Stimulated activated CD8-positive, alpha-beta memory T cell treated with anti-CD3 and anti-CD28 coated beads, Interleukin-4, amount 100 ng/mL, for 24 hours (primary cell): ENCODE measurements at places on chromosomes 2 and 18.

DNA sequence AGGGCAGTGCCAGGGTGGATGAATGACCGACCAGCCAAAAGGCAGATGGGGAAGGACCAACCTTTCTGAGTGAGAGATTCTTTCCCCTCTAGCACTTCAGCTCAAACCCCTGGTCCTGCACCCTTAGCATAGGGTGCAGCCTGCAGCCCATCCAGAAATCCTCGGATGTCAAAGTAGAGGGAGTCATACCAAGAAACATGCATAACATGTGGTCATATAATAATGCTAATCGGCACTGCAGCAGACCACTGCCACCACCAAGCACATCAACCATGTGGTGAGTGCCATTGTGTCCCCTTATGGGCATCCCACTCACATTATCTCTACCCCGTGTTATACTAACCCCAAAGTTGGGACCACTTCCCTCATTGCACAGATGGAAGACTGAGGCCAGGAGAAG is 17.7 kb downstream of the ATOH8 start:
- no peak for DNase-seq

DNA sequence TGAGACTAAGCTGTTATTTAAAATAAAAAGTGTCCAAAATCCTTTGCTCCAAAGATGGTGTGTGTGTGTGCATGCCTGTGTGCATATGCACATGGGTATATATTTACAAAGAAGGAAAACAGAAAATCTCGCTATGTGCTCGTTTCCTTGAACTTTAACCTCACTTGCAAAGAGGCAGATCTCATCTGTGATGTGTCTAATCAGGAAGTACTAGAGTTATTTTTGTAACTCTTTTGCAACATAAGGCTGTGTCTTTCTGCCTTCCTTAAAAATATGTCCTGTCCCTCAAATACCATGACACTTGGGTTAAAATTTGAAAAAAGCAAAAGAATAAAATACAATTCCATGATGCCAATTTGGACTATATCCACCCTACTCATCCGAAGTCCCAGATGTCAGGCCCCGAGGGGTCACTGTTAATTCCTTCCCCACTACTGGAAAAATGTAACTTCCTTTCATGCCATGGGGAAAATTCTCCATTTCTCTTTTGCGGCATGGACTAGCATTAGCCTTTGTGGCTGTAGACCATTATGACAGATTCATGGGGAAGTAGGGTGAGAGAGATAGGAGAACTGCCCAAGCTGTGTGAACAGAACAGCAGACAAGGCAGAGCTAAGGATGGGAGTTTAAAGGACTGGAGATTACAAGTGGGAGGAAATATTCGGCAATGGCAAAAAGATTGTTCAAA is 191.3 kb downstream of the MYO1B start:
- no peak for DNase-seq

- DNase-seq: no peak
Measured at GRCh38 chr2:196431957-196432356, 207.6 kb upstream of the CCDC150 start.

- DNase-seq: no peak
Measured at GRCh38 chr2:229335330-229335729, 64.2 kb upstream of the PID1 start.

- no peak for DNase-seq
Measured at GRCh38 chr2:129460299-129461198, 518.9 kb upstream of the RAB6C start.
